ENCODE measurements at places on chromosomes 13 and 19.

DNA sequence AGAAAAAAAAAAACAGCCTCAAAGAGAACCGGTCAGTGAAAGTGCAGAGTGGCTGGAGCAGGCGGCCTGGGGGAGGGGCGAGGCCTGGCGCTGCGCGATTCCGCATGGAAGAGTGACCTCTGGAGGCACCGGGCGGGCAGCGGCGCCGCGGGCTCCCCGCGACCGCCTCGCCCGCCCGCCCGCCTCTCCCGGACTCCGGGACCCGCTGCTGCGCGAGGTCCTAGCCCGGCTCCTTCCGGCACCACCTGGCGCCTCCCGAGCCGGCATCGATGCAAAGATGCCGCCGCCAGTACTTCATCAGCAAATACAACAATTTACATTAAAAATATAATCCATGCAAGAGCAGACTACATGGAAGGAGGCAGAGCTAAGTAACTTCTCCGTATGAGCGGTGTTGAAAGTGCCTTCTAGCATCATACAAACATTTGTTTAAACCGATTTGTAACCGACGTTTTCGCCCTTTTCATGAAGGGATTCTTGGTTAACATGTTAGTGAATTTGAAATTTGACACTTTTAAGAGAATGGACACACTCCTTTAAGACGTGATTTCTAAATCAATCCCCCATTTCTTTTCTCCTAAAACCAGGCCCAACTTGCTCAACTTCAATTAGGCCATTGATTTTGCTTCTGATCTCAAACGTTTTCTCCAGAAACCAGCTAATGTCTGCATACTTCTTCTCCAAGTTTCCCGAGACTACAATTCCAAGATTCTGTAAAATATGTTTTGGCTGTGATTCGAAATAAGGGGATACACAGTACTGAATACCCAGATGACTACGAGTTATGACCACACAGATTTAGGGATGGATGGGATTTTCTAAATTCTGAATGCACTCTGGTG lies 2.1 kb downstream of the EFNB2 start:
- peak; percentile 78 for DNase-seq

- DNase-seq: peak; percentile 76
Measured at GRCh38 chr19:12938779-12939601, 581 bp downstream of the CALR start.

DNA sequence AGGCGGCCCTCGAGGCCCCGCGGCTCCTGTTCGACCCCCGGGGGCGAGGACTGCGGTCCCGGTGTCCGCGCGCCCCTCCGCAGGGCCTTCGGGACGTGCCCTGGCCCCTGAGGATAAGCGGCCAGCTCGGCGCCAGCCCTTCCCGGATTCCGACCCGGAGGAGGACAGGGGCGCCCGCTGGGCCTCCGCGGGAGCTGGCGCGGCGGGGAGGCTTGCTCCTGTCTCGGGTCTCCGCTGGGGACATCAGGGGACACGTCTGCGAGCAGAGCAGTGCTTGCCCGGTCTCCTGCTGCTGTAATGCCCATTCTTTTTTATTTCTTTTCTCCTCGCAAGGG lies 829 bp downstream of the B3GLCT start:
- no peak for DNase-seq

GRCh38 chr13:84439108-84439507 lies 556.8 kb upstream of the SLITRK1 start:
- peak; percentile 66 for DNase-seq

GRCh38 chr13:100208626-100209025 lies 119.7 kb downstream of the PCCA start:
- peak; percentile 62 for DNase-seq

- DNase-seq: no peak
Measured at GRCh38 chr19:38298821-38299680, 5.0 kb upstream of the C19orf33 start.

DNA sequence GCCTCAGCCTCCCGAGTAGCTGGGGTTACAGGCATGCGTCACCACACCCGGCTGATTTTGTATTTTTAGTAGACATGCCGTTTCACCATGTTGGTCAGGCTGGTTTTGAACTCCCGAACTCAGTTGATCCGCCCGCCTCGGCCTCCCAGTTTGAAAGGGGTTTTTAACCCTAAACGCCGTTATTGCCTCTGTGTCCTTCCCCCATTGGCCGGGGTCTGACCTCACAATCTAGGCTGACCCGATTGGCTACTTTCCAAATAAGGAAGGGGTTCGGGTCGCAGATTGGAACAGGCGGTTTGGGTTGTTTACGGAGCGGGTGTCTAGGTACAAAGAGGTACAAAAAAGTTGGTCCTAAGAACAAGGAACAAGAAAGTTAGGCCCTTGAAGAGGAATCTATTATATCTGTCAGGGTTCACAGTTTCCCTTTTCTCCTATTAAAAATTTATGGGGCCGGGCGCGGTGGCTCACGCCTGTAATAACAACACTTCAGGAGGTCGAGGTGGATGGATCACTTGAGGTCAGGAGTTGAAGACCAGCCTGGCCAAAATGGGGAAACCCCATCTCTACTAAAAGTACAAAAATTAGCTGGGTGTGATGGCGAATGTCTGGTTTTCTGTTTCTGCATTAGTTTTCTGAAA lies 1.0 kb downstream of the ZNF253 start:
- peak; percentile 9 for DNase-seq

DNA sequence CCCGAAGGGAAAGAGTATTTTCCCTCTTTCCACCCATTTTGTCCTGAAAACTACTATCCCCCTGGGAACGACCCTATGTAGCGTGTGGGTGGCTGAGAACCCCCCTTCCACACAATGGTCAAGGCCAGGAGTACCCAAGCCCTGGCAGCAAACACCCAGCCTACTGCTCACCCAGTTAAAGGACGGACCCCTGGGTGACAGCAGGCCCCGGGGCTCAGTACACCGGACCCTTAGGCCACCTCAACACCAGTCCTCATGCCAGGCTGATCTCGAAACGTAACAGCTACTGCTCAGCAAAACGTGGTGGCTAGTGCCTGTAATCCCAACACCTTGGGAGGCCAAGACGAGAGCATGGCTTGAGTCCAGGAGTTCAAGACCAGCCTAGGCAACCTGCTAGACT lies 1.4 kb downstream of the ANKRD27 start:
- no peak for DNase-seq

GRCh38 chr13:27691207-27691606 lies 69.5 kb downstream of the POLR1D start:
- DNase-seq: no peak

- DNase-seq: peak; percentile 10
Measured at GRCh38 chr13:33611121-33611805, 206.7 kb upstream of the RFC3 start.

- DNase-seq: peak; percentile 41
Measured at GRCh38 chr19:58434217-58434616, 5.7 kb downstream of the ZNF132 start.

DNA sequence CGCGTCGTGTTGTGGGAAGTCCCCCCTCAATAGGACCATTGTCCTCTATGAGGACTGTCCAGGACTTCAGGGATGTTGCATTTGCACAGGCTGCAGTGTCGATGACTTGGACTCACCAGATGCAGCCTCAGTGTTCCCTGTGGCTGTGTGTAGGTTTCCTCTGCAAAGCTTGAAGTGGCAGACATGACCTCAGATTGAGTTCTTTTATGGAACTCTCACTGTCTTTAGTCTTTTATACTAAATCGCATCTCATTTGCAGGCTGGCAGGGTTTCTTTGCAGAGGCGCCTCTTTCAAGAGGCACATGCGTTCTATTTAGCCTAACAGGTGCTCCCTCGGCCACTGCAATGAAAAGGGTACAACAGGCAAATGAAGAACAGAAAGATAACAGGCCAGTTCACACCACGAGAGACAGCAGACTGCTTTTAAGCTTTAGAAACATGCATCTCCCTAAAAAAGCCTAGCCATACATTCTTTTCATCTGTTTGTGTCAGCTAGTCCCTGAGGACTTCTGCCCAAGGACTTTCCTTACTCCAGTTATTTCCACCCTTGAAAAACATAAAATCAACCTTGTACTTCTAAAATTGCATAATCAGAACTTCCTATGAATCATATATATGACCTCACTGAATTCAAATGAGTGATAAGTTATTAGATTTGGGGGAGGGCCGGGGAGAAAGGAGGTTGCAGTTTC lies 118.4 kb downstream of the RAB20 start:
- peak; percentile 77 for DNase-seq

GRCh38 chr13:39512687-39513086 lies 90.3 kb downstream of the LHFPL6 start:
- DNase-seq: no peak

GRCh38 chr13:70580825-70581224 lies 472.6 kb upstream of the KLHL1 start:
- no peak for DNase-seq

GRCh38 chr19:10420444-10421239 lies at the start of gene PDE4A:
Gene PDE4A, plus strand, starts transcription at chr19:10420538. Its CDS starts 227 bp downstream, at chr19:10420765.
- DNase-seq: no peak

DNA sequence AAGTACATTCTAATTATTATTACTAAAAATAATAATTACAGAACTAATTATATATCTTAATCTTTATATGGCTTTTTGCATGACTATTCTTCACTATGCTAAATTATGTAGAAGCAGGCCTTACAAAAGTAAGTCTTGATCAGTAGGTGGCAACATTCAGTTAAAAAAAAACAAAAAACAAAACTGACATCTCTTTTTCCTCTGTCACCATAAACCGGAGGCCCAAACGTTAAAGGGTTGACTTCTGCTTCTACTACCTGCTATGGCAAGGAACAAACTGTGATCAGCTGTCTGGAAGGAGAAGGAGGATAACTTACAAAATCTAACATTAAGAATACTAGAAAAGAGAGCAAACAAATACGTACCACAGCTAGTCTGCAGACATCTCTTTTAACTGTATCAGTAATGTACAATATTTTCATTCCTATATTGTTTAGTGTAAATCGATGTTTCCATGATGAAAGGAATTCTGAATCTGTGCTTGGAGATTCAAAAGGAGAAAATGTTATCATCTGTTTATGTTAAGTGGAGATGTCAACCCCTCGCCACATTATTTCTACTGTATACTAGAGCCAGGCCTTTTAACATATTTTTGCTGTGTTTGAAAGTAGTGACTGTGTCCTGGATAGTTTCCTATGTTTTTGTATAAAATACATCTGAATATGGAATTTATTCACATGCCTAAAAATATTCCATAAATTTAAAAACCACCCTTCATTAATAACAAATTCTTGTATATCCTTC lies 1525.4 kb downstream of the SLITRK1 start:
- DNase-seq: peak; percentile 6

DNA sequence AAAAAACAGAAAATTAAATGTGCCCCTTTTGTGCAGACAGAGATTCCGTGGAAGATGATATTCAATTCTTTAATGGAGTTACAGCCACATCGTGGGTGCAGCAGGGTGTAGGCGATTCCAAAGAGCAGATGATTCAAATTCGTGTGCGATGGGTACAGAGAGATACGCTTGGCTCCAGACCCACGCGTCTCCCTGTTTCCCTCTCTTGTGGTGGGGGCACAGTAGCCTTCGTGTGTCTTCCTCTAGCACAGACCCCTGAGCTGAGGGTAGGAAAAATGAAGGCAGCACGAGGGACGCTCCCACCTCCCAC lies 4.8 kb downstream of the TSPAN16 start:
- DNase-seq: no peak

- DNase-seq: no peak
Measured at GRCh38 chr13:100473087-100473486, 115.5 kb downstream of the GGACT start.

- DNase-seq: no peak
Measured at GRCh38 chr19:23378948-23379347, 16.3 kb downstream of the ZNF91 start.

GRCh38 chr13:79404361-79404760 lies 1.7 kb downstream of the RBM26 start:
- DNase-seq: peak; percentile 14

DNA sequence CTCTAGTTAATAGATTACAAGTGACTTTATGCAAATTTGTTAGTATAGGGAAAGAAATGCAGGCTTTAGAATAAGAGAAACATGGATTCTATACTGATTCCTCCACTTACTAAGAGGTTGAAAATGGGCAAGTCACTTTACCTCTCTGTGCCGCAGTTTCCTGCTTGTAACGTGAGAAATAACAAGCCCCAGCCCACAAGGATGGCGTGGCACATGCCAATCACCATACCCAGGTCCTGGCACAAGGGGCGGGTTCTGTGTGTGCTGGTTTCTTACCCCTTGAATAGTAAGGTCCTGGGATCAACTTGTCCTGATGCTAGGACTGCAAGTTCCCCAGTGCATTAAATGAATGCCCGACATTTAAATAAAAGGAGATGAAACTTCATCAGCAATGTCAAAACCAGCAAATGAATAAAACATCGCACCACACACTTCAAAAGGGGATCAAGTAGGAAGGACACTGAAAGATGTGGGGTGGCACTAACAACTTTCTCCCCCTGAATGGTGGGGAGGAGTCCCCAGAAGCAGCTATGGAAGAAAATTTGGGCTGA lies 7.9 kb upstream of the SIGLEC9 start:
- no peak for DNase-seq

DNA sequence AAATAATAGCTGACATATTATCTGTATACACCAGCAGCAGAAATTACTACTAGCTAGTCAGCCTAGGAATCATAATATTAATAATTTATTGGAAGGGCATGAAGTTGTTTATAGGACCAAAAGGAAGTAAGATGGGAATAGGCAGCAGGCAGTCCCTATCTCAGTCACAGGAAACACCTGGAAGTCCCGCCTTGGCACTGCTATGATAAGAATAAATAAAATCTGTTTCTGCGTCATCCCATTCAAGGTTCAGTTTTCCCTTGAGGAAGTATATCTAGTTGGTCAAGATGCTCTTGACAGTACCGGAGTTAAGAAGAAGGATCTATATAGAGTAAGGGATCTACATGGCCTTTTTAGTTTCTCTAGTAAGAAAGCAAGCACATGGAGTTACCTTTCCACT lies 830.8 kb downstream of the DIAPH3 start:
- no peak for DNase-seq

- peak; percentile 96 for DNase-seq
Measured at GRCh38 chr13:75135325-75135825, 346.6 kb downstream of the TBC1D4 start.

GRCh38 chr13:51838240-51838846 lies 6.6 kb downstream of the TMEM272 start:
- DNase-seq: peak; percentile 84

DNA sequence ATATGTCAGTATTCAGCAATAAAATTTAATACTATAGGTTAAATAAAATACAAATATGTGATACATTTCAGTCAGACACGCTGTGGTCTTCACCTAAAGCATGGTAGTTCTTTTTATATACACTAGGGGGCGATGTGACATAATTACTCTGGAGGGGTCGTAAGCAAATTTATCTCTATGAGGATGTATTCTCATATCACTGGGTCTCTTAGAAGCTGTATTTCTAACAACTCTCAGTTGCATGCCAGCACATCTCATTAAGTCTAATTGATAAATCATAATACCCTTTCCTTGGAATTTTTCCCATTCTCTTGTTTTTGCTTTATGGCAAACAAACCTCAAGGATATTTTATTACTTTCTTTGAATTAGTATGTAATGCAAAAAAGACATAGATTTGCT lies 3.9 kb upstream of the PCDH17 start:
- DNase-seq: peak; percentile 25
